ENCODE measurements at places on chromosomes 6 and 20.
A peak's percentile ranks its signal among the peaks of the same experiment; 100 is the strongest.

DNA sequence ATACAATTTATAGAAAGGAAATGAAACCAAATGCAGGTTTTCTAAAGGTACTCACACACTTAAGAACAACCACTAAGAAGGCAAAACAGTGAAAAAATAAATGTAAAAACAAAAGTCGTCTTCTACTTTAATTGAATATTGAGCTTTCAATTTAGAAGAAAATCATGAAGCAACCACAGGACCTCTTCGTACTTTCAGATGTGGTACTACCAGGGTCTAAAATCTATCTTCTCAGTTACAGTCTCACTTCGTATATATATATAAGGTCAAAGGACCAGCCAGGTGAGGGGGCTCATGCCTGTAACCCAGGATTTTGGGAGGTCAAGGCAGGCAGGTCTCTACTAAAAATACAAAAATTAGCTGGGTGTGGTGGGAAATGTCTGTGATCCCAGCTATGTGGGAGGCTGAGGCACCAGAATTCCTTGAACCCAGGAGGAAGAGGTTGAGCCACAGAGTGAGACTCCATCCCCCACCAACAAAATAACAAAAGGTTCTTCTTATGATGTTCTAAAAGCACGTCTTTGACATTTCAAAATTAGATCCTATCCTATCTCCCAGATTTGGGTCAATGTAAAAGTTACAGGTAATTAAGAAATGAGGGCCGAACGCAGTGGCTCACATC lies 12.5 kb downstream of the ROMO1 start:
- DNase-seq, result no peak

DNA sequence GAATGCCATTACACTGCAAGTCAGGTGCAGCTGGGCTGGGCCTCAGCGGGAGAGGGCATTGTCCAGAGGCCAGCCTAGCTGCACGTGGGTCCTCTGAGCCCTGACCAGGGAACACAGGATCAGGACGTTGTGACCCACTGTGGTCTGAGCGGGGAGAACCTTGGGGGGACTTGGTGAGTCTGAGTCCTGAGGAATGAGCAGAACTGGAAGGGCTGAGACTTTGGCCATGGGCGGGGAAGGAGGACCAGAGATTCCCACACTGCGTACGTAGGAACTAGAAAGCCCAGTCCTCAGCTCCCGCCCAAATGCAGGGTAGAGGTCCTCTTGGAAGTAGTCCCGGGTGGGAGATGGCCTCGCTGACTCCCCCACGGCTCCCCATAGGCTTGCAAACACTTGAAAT lies 42.5 kb downstream of the GABRR2 start:
- DNase-seq, result no peak

- DNase-seq, result peak; percentile 60
Observed at GRCh38 chr6:27176523-27177484, 70.7 kb upstream of the PRSS16 start.

DNA sequence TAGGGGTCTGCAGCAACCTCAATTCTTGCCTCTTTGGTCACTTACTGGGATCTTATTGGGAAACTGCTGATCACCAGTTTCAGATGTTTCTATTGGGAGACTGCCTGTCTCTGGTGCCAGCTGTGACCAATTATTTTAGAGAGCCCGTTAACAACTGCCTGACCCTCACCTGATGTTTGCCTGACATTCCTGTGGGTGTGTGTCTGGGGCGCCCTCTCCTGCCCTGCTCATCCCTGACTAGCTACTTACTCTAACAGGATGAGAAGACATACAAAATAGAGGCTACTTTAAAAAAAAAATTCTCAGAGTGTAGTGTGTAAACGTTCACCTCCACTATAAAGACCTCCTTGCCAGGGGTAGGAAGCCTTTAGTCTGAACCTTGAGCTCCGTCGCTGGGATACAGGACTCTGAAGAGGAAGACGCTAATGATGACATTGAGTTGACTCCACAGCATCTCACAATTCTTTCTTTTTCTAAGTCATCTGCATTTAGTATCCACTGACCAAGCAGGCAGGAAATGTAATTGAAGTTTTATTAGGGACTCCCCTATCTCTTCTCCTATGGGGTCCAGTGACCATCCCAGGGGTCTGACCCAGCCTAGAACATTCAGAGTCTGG lies 54.6 kb upstream of the DDR1 start:
- DNase-seq, result no peak

DNA sequence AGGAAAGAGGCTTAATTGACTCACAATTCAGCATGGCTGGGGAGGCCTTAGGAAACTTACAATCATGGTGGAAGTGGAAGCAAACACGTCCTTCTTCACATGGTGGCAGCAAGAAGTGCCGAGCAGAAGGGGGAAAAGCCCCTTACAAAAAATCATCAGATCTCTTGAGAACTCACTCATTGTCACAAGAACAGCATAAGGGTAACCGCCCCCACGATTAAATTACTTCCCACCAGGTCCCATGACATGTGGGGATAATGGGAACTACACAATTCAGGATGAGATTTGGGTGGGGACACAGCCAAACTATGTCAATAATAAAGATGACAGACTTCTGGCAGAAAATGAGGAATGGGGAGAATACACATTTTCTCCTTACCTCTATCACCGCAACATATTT lies 20.5 kb upstream of the OCSTAMP start:
- DNase-seq, result no peak

- DNase-seq, result no peak
Observed at GRCh38 chr6:73144516-73144915, 80.8 kb downstream of the KHDC1L start.

DNA sequence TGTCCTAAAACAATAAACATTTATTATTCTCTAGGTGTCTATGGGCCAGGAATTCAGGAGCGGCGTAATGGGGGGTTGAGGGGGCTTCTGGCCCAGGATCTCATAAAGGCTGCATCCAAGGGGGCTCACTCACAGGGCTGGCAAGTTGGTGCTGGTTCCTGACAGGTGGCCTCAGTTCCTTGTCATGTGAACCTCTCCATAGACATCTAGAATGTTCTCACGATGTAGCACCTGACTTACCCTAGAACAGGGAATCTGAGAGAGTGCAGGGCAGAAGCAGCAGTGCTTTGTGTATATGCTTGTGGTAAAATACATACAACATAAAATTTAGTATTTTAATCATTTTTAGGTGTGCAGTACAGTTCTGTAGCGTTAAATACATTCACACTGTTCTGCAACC lies 57.1 kb downstream of the PHF20 start:
- DNase-seq, result no peak

DNA sequence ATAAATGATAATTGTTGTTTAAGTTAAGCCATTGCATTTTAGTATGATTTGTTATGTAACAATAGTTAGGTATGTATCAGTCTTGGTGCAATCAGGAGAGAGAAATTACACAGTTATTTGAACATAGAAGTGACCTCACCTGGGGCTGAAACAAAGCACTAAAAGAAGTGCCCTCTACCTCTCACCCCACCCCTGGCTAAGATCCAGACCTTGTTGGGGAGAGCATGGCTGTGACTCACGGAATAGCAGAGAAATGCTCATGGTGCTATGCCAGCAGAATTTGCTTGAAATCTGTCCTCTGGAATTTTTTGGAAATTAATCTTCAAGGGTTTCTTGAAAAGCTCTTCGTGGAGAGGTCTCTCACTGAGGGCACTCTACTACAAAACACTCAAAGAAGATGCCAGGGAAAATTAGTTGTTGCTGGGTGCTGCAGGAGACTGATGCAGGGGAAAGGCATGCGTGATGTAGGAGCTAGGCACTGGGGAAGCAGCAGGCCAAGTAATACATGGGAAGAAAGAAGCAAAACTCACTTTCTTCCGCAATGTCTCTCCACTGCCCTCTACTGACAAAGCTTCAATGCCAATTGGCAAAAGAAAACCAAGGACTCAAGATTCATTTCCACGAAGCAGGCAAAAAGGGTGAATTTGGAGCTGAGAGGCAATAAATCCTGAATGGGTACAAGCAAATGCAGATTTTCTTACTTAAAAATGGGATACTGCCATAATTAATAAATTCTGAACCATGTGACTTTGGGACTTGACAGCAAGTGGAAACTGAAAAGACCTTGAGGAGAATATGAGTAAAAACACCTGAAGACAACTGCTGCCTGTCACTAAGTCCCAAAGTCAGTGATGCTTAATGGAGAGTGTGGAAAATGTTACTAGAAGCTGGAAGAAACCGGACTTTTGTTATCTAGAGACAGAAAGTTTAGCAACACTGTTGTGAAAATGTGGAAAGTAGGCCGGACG lies 136.3 kb upstream of the ZNF184 start:
- no peak for DNase-seq

GRCh38 chr20:58150772-58151171 lies 77.7 kb downstream of the ANKRD60 start:
- no peak for DNase-seq

Data from stimulated activated CD4-positive, alpha-beta T cell treated with anti-CD3 and anti-CD28 coated beads, TNF-alpha, amount 100 ng/mL, for 4 hours (primary cell).